ENCODE measurements at places on chromosomes 13 and 19.

GRCh38 chr13:80274643-80275042 lies 66.3 kb downstream of the SPRY2 start:
- no peak for DNase-seq

DNA sequence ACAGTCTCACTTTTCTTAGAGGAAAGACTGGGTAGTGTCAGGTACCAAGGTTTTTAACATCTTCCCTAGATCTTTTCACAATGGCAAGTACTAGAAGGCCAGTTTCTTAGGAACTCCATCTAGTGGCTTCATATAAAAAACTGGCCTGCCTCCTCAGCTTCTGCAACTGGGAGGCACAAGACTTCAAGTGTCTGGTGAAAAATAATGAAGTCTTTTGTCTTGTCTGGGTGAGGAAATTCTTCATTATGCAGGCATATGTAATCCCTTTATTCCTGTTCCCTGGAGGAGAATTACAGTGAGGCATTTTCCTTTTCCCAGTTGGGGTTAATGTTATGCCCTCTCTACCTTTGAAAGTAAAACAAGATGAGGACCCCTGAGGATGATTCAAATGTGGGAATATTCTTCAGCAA lies 300.5 kb downstream of the NALCN start:
- DNase-seq, result no peak

GRCh38 chr13:27631665-27632064 lies 10.0 kb downstream of the POLR1D start:
- no peak for DNase-seq

DNA sequence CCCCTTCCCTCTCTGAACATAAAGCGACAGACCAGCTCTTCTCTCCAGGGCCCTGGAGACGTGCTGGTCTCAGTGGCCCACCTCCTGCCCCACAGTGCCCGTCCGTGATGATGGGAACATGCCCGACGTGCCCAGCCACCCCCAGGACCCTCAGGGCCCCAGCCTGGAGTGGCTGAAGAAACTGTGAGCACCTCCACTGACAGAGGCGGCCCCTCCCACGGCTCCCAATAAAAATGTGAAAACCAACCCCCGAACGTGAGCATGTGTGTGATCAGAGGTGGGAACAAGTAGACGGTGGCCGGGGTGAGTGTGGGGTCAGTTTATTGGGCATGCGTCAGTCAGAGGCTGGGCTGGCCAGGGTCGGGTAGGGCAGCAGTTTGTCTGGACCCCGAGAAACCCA lies 4.1 kb downstream of the NDUFA3 start:
- DNase-seq, result no peak

DNA sequence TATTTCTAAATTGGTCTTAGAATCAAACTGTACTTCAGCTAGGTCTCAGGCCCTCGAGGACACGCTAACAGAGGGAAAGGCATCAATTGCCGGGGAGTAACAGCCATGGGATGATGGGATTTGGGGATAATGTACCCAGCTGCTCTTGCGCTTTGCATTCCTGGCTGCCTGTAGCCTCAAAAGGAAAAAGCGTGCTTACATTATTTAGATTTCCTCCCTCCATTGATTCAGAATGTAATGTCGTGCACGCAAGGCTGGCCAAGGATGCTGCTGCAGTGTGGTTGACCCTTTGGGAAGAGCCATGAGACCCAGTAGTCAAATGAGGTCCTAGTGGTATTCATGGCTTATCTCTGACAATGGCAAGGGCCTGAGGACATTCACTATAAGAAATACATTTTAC lies 95.1 kb downstream of the SLC7A1 start:
- DNase-seq, result no peak

GRCh38 chr19:53085496-53085895 lies 17.7 kb downstream of the ZNF160 start:
- no peak for DNase-seq

DNA sequence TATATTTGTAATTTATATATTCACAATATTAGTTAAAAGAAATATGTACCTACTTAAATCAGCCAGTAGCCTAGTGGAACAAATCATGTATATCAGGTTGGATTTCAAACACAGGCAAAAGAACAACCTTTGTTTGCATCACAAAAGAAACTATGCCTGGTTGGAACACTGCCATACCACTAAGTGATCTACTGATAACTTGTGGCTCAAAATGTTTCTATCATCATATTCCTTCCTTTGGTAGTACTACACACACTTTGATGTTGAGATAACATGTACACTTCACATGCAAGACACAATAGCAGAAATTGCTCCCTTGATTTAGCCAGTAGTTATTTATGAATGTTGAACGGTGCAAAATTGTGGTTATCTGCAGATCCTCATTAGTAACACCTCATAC lies 146.0 kb upstream of the GPC6 start:
- DNase-seq, result no peak

GRCh38 chr13:73833325-73834070 lies 300.7 kb downstream of the KLF12 start:
- no peak for DNase-seq

DNA sequence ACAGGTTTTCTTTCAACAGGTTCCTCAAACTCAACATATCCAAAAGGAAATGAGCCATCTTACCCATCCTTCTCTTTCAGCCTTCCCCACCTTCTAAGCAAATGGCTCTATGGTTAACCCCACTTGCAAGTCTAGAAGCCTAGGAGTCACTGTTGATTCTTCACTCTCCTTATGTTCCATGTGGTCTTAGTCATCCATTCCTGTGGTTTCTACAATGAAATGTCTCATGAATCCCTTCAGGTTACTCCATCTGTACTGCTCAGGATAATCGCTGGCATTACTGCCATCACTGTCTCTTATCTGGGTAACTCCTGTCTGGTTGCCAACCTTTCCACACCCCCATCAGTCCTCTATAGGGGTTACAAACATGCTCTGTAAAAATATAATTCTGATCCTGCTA lies 381.3 kb downstream of the ENOX1 start:
- DNase-seq, result no peak

DNA sequence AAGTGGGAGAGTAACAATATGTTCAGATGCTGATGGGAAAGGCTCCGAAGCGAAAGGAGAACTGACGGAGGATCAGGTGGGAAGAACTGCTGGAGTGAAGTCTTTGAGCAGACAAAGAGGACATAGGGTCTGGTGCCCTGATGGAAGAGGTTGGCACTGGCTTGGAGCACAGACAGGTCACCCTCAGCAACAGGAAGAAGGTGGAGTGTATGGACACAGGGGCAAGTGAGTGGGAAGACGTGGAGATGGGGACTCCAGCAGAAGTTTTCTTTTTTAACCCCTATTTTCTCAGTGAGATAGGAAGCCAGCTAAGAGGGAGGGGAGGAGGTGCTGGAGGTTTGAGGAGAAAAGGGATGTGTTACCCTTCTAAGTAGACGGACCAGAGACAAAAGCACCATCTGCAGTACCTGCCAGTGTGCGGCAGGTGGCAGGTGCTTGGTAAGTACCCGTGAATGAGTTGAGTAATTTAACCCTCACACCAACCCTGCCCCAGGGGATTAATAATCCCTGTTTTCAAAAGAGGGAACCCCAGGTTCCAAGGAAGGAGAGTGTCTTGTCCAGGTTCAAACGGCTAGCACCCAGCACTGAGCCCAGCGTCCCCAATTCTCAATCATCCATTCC lies 11.2 kb downstream of the HAS1 start:
- peak; percentile 66 for DNase-seq

- DNase-seq, result no peak
Observed at GRCh38 chr19:41299046-41299754, 10.8 kb upstream of the CCDC97 start.

DNA sequence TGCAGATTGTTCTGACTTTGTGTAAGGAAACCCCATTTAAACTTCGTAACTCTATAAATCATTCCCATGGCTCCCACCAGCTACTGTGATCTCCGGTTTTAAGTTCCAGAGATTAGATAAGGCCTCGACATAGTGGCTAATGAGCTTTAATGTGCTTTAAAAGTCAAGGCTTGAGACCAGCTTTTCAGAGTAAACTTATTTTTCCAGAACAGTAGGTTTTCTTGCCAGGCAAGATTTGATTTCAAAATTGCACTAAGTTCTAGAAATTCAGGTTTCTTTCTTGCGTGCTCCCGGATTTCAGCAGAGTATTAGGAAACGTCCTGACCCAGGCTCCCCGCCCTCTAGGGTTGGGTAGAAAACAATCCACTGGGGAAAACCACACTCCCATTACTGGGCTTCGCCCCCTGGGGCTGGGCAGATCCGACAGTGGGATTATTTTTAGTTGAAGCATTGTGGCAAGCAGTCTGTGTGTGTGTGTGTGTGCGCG lies 43.3 kb downstream of the CRYL1 start:
- no peak for DNase-seq

- DNase-seq, result no peak
Observed at GRCh38 chr19:3608750-3609322, 2.2 kb upstream of the TBXA2R start.

DNA sequence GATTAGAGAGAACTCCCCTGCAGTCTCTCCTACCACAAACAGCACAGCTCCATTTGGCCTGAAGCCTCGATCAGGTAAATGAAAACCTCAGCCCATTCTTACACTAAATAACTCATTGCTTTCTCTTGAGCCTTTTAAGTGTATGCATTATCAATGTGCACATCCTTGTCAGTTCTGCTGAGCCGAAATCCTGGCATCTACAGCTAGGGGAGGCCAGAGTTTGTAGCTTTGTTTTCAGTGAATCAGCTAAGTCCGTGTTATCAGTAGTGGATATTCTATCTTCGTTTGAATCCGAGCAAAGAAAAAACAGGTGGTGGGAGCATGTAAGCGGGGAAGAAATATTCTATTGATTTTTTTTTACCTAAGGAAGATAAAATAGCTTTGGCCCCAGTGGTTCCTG lies 84.4 kb downstream of the ESD start:
- no peak for DNase-seq

DNA sequence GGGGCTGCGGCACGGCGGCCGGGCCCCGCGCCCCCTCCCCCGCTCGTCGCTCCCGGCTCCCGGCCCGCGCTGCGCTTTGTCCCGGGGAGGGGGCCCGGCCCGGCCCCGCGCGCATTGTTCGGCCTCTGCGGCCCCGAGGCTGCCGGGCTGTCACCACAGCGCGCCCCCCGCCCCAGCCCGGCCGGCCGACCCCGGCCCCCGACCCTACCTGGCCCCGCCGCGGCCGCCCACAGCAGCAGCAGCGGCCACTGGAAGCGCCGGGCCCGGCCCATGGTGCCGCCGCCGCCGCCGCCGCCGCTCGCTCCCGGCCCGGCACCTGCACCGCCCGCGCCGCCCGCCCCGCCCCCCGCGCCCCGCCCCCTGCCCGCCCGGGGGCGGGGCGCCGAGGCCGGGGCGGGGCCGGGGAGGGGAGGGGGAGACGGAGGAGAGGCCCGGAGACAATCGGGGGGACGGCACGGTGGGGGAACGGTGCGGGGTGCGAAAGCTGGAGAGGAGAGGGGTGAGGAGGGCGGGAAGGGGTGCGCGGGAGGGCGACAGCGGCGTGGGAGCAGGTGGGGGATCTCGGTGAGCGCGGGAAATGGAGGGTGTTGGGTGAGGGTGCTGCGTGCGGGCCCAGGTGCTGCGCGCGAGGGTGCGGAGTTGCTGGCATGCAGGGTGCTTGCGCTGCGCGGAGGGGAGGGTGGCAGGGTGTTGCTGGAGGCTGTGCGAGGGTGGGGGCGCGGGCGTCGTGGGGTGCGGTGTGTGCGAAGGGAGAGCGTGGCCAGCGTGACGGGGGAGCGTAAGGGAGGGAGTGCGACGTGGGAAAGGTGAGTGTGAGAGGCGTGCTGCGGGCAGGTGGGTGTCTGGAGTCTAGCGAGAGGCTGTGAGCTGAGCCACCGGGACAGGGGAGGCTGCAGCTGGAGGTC lies at the start of gene CADM4:
CADM4 (minus strand) TSS at position 332 of the 905 bp plus-strand sequence; CDS start at position 272, 60 bp downstream.
- peak; percentile 38 for DNase-seq

- DNase-seq, result no peak
Observed at GRCh38 chr13:113086991-113087922, 18.3 kb upstream of the F7 start.
